Psoas muscle (tissue), 8 donors: ENCODE measurements at places on chromosomes 12 and 14. TPM values are rescaled to one million over a fixed set of nuclear protein-coding genes. Genes with fewer than 3 reads are reported as not detected.

DNA sequence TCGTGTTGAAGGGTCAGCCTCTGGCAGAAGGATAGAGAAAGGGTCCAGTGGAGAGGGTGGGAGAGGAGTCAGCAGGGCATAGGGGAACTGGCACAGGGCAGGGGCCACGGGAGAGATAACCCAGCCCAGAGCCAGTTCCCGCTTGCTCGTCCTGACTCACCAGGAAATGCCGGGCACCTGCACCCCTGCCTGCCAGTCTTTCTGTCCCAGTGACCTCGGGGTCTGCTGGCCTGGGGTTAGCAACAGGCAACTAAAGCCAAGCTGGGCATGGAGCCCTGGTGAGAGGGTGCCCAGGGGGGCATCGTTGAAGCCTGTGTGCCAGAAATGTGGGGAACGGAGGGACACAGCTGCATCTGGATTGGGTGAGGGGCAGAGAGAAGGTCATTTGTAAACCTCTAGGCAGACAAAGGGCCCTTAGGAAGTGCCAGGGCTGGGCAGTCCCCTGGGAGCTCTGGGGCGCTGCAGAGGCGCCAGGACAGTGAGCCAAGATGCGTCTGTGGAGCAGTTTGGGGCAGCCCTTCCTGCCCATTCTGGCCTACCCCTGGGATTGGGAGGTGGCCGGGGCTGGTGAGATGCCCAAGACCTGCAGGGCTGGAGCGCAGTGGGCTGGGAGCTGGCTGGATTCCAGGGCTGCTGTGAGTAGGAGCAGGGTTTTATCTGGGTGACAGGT is 5.5 kb downstream of the TNFAIP2 start:
- DNase-seq: peak; percentile 62

- no peak for DNase-seq
Measured at GRCh38 chr14:85223667-85224066, 306.3 kb upstream of the FLRT2 start.

GRCh38 chr12:94297096-94297699 is 148.8 kb downstream of the PLXNC1 start:
- no peak for DNase-seq

DNA sequence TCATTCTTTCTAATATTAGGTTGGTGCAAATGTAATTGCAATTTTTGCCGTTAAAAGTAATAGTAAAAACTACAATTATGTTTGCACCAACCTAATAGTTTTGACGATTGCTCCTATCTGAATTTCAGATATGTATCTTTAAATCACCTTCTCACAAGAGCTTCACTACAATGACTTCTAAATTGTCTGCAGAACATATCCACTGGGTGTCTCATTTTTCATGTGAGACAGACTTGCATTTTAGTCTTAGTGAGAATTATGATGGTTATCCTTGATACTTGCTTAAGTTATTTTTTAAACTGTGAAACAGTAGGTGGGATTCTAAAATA is 84.6 kb downstream of the ITPR2 start:
- DNase-seq: no peak

DNA sequence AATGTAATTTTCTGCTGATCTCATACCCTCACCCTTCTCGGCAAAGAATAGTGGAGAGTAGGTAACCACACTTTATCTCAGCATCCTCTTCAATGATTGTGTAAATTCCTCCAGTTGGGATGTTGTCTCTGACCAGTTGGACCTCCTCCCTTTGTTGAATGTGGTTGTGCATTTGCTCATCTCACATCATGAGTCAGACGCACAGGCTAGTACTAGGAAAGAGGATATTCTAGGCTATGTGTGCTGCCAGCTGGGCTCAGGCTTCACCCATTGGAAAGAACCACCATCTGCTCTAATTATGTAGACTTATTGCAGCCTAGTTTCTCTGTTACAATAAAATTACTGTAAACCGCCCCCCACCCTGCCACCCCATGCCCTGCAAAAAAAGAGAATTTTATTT is 90.3 kb downstream of the LMO3 start:
- no peak for DNase-seq

- no peak for DNase-seq
Measured at GRCh38 chr12:2250797-2251196, 198.0 kb downstream of the CACNA1C start.

Gene CD4
- 4.9 TPM for total RNA-seq

Gene SRRM4
- total RNA-seq: 0.17 TPM

Gene SMARCC2
- total RNA-seq: 78.7 TPM

Gene TMEM132D
- not detected for total RNA-seq

Gene KLHL33
- 2.3 TPM for total RNA-seq

Gene DENND5B
- 16.1 TPM for total RNA-seq
